NCI-H82 (cell line): ENCODE measurements at places on chromosomes 1 and 21.
A peak's percentile ranks its signal among the peaks of the same experiment; 100 is the strongest.

GRCh38 chr1:48025076-48025475 lies 27.9 kb upstream of the TRABD2B start:
- peak; percentile 97 for DNase-seq

- DNase-seq, result no peak
Observed at GRCh38 chr21:45468971-45469272, 64.0 kb downstream of the COL18A1 start.

DNA sequence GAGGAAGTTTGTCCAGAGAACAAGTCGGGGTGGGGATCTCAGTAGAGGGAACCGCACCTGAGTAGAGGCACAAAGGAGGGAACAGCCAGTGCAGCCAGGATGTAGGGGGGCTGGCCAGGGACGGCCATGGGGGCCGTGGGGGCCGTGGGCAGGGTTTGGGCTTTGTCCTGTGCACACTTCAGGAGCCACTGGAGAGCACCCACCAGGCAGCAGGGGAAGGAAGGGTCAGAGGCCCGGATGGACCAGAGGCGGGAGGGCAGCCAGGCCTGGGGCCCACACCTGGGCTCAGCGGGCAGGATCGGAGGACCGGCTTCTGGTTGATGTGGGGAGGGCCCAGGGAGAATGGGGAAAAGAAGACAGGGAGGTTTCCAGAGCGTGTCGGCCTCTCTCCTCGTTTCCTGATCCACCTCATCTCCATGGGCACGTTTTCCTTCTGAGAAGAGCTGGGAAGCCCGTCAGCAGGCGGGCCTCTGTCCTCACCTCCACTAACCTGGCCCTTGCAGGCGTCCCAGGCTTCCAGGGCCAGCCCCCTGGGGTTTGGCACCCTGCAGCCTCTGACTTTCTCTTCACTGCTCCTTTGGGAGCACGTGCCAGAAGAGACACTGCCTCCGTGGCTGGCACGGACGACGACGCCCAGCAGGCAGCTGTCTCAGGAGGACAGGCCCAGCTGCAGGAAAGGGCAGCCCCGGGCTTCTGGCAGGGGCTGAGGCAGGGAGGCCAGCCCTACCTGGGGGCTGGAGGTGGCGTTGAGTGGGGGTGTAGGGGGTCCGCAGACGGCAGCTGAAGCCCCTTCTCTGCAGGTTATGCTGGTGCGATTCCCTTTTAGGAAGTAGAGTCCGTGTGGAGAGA lies 16.8 kb upstream of the PDXK start:
- DNase-seq, result no peak

- no peak for DNase-seq
Observed at GRCh38 chr1:201455098-201455497, 13.9 kb downstream of the PHLDA3 start.

DNA sequence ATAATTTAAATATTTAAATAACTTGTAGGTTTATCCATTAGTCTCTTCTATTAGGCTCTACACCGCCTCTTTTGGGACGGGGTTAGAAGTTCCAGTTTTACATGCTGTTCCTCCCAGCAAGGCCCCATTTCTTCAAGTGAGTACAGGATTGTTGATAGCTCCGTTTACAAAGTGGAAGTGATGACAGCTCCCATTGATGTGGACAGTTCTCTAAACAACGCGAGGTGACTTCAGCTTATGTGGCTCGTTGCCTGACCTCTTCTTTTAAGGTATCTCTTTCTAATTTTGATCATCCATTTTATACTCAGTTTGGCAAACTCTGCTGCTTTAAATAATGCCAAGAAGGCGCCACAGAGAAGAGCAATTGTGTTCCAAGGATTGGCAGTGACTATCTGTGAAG lies 49.7 kb downstream of the PACC1 start:
- DNase-seq, result no peak

DNA sequence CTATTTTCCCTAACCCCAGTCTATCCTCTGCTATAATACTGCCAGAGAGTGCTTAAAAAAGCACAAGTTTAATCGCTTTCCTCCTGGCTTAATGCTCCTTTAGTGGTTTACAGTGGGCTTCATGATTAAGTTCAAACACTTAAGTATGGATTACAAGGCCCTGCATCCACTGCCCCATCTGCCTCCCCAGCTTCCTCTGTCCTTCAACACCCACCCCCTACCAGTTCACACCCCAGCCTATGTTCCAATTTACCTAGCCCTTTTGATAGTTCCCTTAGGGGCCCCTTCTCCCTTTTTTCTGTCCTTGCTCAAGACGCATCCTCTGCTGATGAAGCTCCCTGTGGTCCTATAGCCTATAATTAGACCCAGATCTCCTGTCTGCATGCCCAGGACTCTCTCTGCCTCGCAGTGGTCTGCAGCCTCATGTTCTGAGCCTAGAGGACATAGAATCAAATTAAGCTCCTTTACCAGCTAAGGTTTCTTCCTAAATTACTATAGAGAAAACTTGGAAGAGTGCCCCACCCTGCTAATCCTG lies 212.5 kb downstream of the FGGY start:
- peak; percentile 99 for DNase-seq

- peak; percentile 89 for DNase-seq
Observed at GRCh38 chr1:221687836-221688487, 53.9 kb downstream of the DUSP10 start.

DNA sequence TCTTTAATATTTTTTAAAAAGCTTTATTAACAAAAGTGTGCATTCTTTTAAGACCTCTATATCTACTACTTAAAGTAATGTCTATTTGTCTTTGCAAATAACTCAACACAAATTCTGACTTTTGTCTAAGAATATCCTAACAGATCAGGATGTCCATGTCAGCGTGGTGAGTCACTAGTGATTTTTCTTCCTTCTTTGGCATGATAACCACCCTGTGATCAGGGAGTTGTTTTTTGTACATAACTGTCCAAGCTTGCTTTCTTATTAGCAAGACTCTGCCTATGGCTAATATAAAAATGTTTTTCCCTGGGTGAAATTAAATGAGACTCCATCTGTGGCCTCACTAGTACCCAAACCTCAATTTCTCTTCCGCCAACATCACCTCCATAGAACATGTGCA lies 688.9 kb upstream of the ADGRL2 start:
- DNase-seq, result no peak

DNA sequence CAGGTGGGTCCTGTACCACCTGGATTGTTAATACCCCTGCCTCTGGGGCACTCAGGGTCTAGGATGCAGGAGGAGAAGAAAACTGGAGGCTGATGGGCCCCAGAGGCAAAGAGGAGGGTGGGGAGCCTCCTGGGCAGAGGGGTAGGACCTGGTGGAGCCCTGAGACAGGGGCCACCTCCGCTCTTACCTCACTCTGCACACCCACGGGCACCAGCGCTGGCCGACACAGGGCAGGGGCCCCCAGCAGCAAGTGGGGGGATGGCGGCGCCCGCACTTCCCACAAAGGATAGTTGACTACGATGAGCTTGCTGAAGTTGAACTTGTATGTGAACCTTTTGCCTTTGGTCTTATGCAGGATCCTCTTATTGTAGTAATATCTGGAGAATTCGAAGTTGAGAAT lies 1.1 kb downstream of the ETV3L start:
- DNase-seq, result no peak

DNA sequence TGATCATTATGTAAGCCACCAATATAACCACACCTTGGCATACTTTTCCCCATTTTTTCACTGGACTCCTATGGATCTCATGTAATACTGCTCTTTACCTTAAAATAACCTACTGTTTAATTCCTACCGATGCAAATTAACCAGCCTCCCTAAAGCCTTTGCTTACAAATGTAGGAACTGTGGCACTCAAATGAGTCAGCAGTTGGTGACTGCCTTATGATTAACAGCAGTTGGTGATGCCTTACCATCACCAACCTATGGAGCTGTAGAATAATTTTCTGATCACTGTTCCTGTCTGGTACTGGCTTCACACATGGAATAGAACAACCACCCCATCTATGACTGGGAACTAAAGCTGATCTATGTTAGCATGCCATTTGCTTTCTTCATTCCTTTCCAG lies 7.8 kb upstream of the NUDT17 start:
- no peak for DNase-seq

DNA sequence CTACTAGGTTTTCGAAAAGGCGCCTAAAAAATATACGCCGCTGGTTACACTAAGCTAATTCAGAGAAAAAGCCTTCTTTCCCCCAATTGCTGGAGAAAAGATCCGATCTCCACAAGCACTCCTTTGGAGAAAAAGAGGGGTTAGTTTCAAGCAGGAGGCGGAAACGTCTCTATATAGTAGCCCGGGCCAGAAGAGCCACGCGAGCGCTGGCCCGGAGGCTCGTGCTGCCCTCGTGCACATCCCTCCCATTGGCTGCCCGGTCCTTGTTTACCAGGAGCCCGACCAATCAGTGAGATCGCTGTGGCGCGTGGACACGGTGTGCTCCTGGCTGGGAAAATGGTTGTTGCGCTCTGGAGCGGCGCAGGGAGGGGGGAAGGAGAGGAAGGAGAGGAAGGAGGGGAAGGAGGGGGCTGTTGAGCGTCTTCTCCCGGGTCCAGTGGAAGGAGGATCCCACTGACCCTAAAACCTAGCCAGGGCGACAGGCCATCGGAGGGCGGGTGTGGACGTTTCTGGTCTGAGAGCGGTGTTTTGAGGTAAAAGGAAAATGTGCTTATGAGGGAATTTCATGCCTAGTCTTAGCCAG lies at the start of gene TXNIP:
Gene TXNIP (minus strand): TSS at position 147 of the 583 bp plus-strand sequence. CDS start 313 bp downstream, outside the sequence.
- peak; percentile 99 for DNase-seq

DNA sequence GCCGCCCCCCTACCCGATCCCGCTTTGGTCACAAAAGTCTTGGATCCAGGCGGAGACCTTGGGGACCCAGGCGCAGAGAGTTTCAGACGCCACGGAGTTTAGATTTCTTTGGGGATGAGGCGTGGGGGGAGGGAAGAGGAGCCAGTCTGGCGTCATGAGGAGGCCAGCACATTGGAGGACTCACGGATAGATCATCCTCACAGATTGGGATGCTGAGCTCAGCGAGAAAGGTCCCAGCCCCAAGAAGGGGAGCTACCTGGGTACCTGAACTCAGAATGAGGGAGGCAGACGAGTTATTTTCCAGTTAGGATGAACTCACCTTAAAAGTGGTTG lies 393 bp downstream of the ELAPOR1 start:
- peak; percentile 40 for DNase-seq

- no peak for DNase-seq
Observed at GRCh38 chr1:64923294-64923718, 43.0 kb downstream of the JAK1 start.

- DNase-seq, result no peak
Observed at GRCh38 chr21:38249256-38249655, 7.5 kb upstream of the KCNJ15 start.

- DNase-seq, result no peak
Observed at GRCh38 chr1:88104236-88104635, 579.8 kb upstream of the PKN2 start.

GRCh38 chr21:39000496-39000895 lies 182.8 kb downstream of the PSMG1 start:
- DNase-seq, result no peak

DNA sequence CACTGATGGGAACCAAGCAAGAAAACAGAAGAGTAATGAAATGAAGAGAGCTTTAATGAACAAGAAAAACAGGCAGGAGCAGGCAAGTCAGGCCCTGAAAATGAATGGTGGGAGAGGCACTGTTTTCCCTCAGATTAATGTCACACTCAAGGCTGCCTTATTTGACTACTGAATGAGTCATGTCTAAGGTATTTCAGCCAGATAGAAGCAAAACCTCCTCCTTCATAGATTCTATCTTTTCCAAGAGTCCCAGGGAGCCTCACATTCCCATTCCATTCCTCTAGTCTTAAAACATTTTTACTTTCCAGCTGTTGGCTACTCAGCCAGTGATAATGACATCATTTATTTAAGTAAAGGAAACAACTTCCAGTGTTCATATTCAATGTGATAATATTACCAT lies 228.4 kb upstream of the NRIP1 start:
- DNase-seq, result no peak

GRCh38 chr1:226799634-226800281 lies 60.7 kb upstream of the ITPKB start:
- no peak for DNase-seq

DNA sequence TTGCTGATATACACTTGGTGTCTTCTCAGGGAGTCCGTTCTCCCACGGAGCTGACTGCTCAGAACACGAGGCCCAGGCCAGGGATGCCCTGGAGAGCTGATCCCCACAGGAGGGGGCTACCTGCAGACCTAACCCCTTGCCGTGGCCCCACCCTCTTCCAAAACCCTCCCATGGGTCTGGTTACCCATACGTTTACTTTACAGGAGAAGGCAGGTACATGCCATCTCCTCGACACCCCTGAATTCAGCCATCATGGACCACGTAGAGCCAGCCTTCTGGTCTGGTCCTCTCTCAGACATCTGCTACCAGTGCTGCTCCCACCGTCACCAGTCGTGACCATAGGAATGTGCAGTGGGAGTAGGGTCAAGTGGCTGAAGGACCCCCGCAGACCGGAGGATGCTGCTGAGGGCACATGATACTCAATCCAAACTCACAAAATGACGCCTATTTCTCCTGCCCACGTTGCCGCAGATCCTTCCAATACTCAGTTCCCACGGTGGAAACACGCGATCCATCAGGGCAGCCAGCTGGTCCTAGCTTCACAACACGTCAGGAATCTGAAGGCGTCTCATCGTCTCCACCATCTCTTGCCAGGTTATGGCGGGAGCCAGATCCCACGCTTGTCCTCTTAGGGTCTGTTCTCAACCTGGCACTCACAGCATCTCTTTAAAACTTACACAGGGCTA lies 26.7 kb downstream of the PGBD5 start:
- DNase-seq, result no peak

DNA sequence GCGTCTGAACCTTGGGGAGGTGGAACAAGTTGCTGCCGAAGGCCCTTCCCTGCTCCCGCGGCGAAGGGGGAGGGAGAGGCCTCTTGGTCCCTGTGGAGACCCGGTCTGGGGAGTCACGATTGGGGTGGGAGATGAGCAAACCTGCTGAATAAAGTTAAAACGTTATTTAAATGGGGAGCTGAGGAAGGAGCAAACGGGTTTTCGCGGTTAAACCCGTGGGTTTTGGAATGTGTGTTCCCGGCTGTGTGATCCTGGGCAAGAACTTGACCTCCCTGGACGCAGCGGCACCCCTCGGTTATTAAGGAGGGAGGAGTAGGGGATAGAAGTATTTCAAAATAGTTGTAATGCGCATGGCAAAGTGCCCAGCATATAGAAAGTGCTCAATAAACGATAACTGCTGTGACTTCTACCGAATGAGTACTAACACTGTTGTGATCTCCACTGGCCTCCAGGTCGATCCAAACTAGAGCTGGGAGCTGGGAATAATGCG lies 3.4 kb downstream of the FAM110D start:
- DNase-seq, result no peak

GRCh38 chr1:33367485-33368405 lies 46.8 kb upstream of the A3GALT2 start:
- peak; percentile 92 for DNase-seq

DNA sequence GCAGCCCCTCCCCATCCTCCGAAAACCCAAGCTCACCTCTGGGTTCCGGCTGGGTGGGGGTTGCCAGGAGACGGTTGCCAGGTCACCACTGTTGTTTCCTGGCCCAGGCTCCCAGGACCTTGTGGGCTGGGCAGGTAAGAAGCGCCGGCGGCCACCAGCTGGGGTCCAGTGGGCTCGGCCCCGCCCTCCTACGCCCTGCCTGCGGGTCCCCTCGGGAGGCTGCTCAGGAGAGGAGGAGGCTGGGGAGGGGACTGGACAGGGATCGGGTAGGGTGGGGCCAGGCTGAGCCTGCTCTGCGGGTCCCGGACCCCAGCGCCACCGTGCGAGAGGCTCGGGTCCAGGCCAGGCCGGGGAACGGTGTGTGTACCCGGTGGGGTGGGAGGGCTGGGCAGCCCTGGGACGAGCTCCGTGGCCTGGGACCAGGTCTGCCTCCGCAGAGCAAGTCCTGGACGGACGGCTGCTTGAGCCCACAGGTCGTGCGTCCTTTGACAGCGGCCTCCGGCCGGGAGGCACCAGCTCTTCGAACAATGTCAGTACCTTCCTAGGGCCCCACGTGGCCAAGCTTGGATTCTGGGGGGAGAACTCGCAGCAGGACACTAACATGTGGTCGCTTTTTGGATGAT lies at the start of gene TTLL10:
Gene TTLL10 (plus strand): TSS at position 88 of the 623 bp plus-strand sequence. CDS start 5,336 bp downstream, outside the sequence.
- no peak for DNase-seq
